Stimulated activated CD4-positive, alpha-beta T cell treated with anti-CD3 and anti-CD28 coated beads, Interleukin-12 subunit alpha, Interleukin-12 subunit beta, amount 100 ng/mL, for 48 hours (primary cell): ENCODE measurements at places on chromosomes 1 and 21.

DNA sequence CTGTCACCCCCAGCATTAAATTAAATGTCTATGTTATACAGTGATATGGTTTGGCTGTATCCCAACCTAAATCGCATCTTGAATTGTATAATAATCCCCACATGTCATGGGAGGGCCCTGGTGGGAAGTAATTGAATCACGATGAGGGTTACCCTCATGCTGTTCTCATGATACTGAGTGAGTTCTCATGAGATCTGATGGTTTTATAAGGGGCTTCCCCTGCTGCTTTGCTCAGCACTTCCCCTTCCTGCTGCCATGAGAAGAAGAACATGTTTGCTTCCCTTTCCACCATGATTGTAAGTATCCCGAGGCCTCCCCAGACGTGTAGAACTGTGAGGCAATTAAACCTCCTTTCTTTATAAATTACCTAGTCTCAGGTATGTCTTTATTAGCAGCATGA is 445.7 kb downstream of the MRPL39 start:
- DNase-seq: no peak

DNA sequence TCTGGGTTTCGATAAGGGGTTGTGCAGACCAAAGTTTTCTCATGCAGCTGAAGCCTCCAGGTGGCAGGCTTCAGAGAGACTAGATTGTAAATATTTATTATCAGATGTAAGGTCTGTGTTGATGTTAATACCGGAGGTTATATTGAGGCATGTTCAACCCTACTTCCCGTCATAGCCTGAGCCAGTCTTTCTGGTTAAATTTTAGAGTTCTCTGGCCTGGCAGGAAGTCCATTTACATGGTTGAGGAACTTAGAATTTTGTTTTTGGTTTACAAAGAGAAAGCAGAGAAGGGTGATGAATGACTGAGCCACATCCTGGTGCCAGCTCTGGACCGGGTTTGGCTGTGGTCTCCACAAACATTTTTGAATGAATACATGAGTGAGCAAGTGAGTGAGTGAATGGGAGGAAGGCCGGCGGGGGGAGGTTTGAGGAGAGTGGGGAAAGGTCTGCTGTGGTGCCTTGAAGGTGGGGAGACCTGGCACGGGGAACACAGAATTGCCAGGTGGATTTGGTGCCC is 218.5 kb downstream of the DISC1 start:
- DNase-seq: no peak

GRCh38 chr1:116958977-116959376 is 42.6 kb upstream of the CD101 start:
- no peak for DNase-seq

DNA sequence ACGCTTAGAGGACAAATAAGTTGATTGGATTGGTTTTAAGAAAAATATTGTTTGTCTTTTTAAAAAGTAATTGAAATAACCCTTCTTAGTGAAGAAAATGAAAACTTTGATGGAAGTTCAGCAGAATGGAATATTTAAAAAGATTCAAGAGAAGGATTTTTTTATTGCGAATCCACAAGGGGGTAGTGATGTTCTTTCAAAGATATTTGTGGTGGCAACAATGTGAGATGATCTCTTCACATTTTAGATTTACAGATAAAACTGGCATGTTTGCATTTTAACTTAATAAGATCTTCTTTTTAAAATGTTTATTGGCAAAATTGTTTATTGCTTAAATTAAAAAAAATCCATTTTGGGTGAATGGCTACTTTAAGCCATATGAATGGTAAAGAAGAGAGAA is 8.9 kb downstream of the CAMTA1 start:
- DNase-seq: no peak

GRCh38 chr1:150791585-150791984 is 16.5 kb downstream of the CTSK start:
- DNase-seq: no peak

DNA sequence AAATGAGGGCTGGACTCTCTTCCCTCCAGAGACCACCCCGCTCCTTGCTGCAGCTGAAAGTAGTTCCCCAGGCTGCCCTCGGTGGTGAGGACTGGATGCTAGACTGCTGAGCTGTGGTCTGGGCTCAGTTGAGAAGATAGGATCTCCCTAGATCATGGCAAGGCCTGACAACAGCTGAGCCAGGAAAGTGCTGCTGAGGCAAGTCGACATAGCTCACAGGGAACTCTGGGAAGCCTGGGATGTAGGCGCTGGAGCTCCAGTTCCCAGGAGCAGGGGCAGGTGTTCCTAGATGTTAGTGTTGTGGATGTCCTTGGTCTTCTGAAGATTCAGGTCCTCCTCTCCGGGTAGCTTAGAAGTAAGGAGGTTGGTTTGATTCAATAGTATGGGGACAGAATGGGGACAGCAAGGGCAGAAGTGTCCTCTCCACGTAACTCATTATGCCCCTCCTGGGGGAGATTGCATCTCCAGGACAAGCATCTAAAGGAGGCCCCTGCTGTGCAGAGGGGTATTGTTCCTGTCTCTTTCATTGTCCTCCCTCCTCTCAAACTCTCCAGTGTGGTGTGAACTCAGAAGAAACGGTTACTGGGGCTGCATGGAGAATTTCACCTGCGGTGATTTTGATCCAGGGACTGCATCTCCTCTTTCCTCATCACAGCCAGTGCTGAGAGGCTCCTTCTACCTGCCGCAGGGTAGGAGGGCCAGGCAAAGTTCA is 3.7 kb downstream of the CYB561D1 start:
- DNase-seq: no peak

- no peak for DNase-seq
Observed at GRCh38 chr21:44881198-44881872, 7.8 kb upstream of the PTTG1IP start.

DNA sequence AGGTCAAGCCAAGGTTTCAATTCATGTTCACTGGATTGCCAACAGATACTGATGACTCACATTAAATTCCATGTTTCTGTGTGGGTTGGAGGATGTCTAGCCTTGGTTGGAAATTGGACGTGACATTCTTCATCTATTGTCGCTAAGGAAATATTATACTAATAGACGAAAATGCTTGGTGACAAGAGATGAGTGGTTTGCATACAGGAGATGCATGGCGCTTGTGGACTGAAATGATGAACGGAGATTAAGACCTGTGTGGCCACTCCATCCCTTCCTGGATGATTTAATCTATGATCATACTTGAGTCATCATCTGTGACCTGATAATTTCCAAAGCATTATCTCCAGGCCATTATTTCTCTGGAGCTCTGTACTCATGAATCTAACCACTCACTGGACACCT is 97.0 kb upstream of the CD34 start:
- DNase-seq: no peak

- no peak for DNase-seq
Observed at GRCh38 chr21:44455524-44456213, 359 bp downstream of the LRRC3 start.

- no peak for DNase-seq
Observed at GRCh38 chr21:35853321-35854239, 206.7 kb downstream of the SETD4 start.

- no peak for DNase-seq
Observed at GRCh38 chr1:158272681-158273080, 17.0 kb upstream of the CD1C start.

DNA sequence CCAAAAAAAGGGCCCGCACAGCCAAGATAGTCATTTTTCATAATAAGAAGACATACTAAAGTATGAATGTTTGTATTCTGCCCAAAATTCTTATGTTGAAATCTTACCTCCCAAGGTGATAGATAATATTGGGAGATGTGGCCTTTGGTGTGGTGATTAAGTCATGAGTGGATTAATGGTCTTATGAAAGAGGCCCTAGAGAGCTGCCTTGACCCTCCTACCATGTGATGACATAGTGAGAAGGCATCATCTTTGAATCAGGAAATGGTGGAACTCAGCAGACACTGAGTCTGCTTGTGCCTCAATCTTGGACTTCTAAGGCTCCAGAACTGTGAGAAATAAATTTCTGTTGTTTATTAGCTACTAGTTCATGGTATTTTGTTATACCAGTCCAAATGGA is 11.8 kb upstream of the RNPC3 start:
- DNase-seq: no peak

- no peak for DNase-seq
Observed at GRCh38 chr1:205246351-205247119, 18.8 kb downstream of the TMCC2 start.
